Right lung (tissue), 10 donors: ENCODE measurements at places on chromosomes 3 and 15. TPM values are rescaled to one million over a fixed set of nuclear protein-coding genes. Genes with fewer than 3 reads are reported as not detected.

RETNLB gene
- not detected for polyA plus RNA-seq

CLDN1 gene
- 5.0 TPM for polyA plus RNA-seq

ATP8B4 gene
- 2.2 TPM for polyA plus RNA-seq

RAD51 gene
- polyA plus RNA-seq: 15.3 TPM

KLHL6 gene
- 1.5 TPM for polyA plus RNA-seq

SCG5 gene
- polyA plus RNA-seq: 12.9 TPM

COL6A6 gene
- 33.0 TPM for polyA plus RNA-seq

GP9 gene
- 1.7 TPM for polyA plus RNA-seq

PSMD6 gene
- 93.5 TPM for polyA plus RNA-seq

IGF2BP2 gene
- 70.5 TPM for polyA plus RNA-seq

RBP2 gene
- 1.0 TPM for polyA plus RNA-seq

CILP gene
- 2.0 TPM for polyA plus RNA-seq

ADGRG7 gene
- polyA plus RNA-seq: not detected

ST3GAL6 gene
- 17.2 TPM for polyA plus RNA-seq

CYP1A1 gene
- 1.5 TPM for polyA plus RNA-seq

IL17RD gene
- 9.3 TPM for polyA plus RNA-seq

ISLR2 gene
- polyA plus RNA-seq: 4.0 TPM

ITPKA gene
- polyA plus RNA-seq: 1.3 TPM
